Stimulated activated CD8-positive, alpha-beta memory T cell treated with anti-CD3 and anti-CD28 coated beads, Interleukin-4, amount 100 ng/mL, for 4 hours (primary cell): ENCODE measurements at places on chromosomes 12 and 14.

DNA sequence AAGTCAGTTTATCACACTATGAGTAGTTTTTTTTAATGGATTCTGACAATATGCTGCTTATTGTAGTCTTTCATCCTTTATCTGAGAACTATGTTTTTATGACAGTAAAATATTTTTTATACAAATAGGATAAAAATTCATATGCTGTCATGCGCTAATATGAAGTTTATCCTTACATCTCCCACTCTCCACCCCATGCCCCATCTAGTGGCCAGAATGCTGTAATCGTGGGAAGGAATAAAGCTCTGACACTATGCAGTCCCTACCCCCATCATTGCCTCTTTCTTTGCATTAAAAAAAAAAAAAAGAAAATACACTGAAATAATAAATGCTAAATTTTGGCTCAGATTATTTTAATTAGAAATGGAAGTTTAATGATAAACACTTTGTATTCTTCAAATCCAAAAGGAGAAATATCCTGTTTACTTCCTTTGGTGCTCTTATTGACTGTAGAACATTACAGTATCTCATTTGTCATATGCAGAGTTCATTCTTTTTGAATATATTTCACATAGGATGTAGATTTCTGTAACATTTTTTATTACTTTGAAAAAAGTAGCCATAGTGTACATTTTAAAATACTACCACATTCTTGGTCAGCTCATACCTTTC is 145.9 kb upstream of the SLCO1C1 start:
- DNase-seq = no peak

GRCh38 chr14:94471045-94471444 is 5.0 kb downstream of the SERPINA9 start:
- DNase-seq = no peak

- no peak for DNase-seq
Observed at GRCh38 chr14:34633742-34634141, 3.8 kb upstream of the SNX6 start.

GRCh38 chr14:75426332-75427125 is 1.3 kb upstream of the JDP2 start:
- DNase-seq = no peak
